ENCODE measurements at places on chromosomes 13 and 19. TPM values are rescaled to one million over a fixed set of nuclear protein-coding genes. Genes with fewer than 3 reads are reported as not detected.

FBXO17 gene
- total RNA-seq, result 21.3 TPM

TMPRSS9 gene
- 2.5 TPM for total RNA-seq

DNA sequence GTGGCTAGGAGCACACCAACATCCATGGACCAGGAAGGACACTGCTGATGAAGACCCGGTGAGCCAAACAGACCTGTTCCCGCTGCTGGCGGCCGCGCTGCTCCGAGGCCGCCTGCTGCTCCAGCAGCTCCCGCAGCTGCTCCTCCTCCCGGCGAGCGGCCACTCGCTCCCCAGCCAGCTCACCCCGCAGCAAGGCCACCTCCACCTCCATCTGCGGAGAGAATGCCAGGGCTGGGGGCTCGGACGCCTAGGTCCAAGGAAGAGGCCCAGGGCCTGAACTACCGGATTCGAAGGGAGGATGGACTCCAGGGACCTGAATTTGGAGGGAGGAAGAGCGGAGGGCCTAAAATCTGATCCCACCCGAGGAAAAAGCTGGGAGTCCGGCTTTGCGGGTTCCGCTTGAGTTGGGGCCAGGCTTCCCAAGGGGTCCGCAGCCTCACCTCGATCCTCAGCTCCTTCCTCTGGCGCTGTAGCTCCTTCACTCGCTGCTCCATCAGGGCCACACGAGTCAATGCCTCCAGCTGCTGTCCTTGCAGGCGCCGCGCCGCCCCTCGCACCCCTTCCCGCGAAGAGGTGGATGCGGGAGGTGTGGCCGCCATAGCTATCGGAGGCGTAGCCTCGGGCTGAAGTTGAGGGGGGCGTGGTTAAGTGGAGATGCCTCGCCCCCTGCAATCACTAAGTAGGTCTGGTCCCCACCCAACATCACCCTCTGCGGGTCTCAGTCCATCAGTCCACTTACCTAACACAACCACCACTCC lies 2.7 kb downstream of the PHLDB3 start:
- DNase-seq, result no peak
- no peak overlapping the region for H3K4me3 ChIP-seq
- H3K27ac ChIP-seq, result no peak overlapping the region
- no peaks in the 10 kb centered on the region for H3K27me3 ChIP-seq
- H3K4me1 ChIP-seq, result peaks cover 17% of the 10 kb centered on the region
- no peaks in the 10 kb centered on the region for H3K36me3 ChIP-seq

ZNF600 gene
- 2.1 TPM for total RNA-seq

DNA sequence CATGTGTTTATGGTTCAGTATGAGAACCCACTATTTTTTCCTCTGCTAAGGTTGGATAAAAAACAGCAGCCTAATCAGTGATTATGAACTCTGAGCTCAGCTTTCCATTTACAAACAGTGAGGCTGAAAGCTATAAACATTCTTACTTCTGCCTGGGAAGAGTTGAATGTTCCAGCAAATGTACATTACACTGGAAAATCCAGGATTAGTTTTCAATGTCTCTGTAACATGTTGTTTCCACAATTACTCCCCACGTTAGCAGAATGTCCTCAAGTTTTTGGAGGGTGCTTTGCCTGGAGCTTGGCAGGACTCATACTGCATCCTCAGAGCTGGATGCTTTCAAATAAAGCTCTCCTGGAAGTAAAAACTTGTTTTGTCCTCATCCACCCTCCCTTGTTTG lies 150.4 kb downstream of the POSTN start:
- H3K4me3 ChIP-seq, result no peak overlapping the region
- no peaks in the 10 kb centered on the region for H3K36me3 ChIP-seq
- no peaks in the 10 kb centered on the region for H3K4me1 ChIP-seq
- H3K27me3 ChIP-seq, result no peaks in the 10 kb centered on the region

- no peaks in the 10 kb centered on the region for H3K27me3 ChIP-seq
- no peaks in the 10 kb centered on the region for H3K36me3 ChIP-seq
- no peak overlapping the region for H3K4me3 ChIP-seq
- DNase-seq, result no peak
- no peaks in the 10 kb centered on the region for H3K4me1 ChIP-seq
- H3K27ac ChIP-seq, result no peak overlapping the region
These were observed 457.1 kb downstream of the KLF12 start for GRCh38 chr13:73677048-73677601.

GRCh38 chr19:35031072-35031881 lies 1.0 kb downstream of the SCN1B start:
- no peak overlapping the region for H3K27ac ChIP-seq
- peaks cover 11% of the 10 kb centered on the region for H3K4me1 ChIP-seq
- peaks cover 1% of the 10 kb centered on the region for H3K36me3 ChIP-seq
- no peak for DNase-seq

OR7A5 gene
- not detected for total RNA-seq

DNA sequence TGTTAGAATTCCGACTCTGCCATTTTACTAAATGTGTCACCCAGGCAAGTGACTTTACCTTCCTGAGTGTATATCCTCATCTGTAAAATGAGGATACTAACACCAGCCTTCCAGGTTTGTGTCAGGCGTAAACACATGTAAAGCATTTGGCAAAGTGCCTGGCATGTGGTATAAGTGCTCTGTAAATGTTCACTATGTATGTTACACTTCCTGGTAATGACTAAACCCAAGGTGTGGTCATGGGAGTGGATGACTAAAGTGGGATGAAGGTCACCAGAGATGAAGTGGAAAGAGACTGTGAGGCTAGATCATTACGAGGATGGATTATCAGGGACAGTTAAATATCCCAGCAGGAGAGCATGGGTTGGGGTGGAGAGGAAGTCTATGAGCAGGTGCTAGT lies 25.6 kb downstream of the DEDD2 start:
- H3K27me3 ChIP-seq, result no peaks in the 10 kb centered on the region
- no peak for DNase-seq
- no peak overlapping the region for H3K4me3 ChIP-seq

DNA sequence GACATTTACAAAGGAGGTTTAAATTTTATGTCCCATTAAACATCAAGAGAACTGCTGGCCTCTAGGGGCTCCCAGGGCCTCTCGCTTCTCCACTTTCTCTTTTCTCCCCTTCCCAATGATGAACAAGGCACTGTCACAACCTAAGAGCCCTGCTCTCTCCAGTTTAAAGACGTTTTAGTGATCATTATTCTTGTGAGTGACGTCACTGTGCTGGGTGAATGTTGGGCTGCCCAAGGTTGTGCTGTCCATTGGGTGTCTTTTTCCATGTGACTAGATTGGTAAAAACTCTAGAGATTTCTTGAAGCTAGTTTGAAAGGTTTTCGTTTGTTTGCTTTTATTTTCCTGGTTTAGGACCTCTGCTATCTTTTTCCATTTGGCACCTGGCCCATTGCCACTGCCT lies 602.6 kb downstream of the PCDH9 start:
- H3K4me3 ChIP-seq, result no peak overlapping the region
- H3K27ac ChIP-seq, result no peak overlapping the region
- H3K27me3 ChIP-seq, result no peaks in the 10 kb centered on the region
- H3K36me3 ChIP-seq, result no peaks in the 10 kb centered on the region
- no peak for DNase-seq
- H3K4me1 ChIP-seq, result no peaks in the 10 kb centered on the region

ZSCAN4 gene
- total RNA-seq, result not detected

- DNase-seq, result no peak
- no peak overlapping the region for H3K4me3 ChIP-seq
- no peaks in the 10 kb centered on the region for H3K27me3 ChIP-seq
- H3K4me1 ChIP-seq, result no peaks in the 10 kb centered on the region
These were observed 58.4 kb downstream of the COL4A1 start for GRCh38 chr13:110248449-110249143.

GRCh38 chr19:46503848-46504453 lies 8.3 kb upstream of the PNMA8B start:
- no peak overlapping the region for H3K27ac ChIP-seq
- no peaks in the 10 kb centered on the region for H3K36me3 ChIP-seq
- DNase-seq, result no peak
- H3K4me3 ChIP-seq, result no peak overlapping the region

GRCh38 chr19:10291554-10292205 lies 1.9 kb downstream of the ICAM5 start:
- H3K27me3 ChIP-seq, result peaks cover 11% of the 10 kb centered on the region
- no peak for DNase-seq
- no peaks in the 10 kb centered on the region for H3K36me3 ChIP-seq

ATP8B3 gene
- 0.50 TPM for total RNA-seq

GRCh38 chr13:25143706-25144105 lies 28.4 kb downstream of the AMER2 start:
- H3K27me3 ChIP-seq, result peaks cover 3% of the 10 kb centered on the region
- DNase-seq, result no peak
- no peaks in the 10 kb centered on the region for H3K4me1 ChIP-seq
- no peaks in the 10 kb centered on the region for H3K36me3 ChIP-seq
- no peak overlapping the region for H3K4me3 ChIP-seq
- no peak overlapping the region for H3K27ac ChIP-seq

DNA sequence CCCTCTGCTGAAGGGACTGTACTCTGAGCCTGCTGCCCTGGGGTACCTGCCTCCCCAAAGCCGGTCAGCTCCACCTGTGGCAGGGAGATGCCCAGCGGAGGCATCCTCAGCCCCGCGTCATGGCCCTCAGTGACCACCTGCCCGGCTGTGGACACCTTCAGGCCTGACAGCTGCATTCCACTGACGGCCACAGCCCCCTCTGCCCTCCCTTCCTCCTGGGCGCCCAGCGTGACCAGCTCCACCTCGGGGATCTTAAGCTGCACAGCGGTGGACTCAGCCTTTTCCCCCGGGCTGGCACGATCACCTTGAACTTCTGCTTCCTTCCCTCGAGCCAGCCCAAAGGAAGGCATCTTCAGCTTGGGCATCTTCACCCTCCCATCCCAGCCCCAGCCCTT lies 4.8 kb upstream of the HIPK4 start:
- H3K27ac ChIP-seq, result no peak overlapping the region
- H3K27me3 ChIP-seq, result no peaks in the 10 kb centered on the region
- DNase-seq, result no peak
- H3K36me3 ChIP-seq, result no peaks in the 10 kb centered on the region

DNA sequence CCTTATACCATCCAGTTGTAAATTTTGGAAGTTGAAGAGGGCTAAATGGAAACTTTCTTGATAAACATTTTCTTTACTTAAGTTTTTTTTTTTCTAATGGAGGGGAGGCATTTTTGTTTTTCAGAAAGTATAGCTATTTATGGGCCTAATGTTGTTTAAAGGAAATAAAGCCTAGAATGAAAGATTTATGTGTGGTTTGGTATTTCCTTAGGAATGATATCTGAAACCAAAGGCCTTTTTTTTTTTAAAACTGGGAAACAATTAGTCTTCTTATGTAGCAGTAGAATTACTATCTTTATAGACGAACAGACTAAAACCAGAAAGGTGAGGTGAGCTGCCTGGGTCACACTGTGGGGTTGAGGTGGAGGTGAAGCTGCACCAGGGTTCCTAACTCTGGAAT lies 80.1 kb downstream of the ESD start:
- H3K36me3 ChIP-seq, result peaks cover 19% of the 10 kb centered on the region
- no peak overlapping the region for H3K27ac ChIP-seq
- no peaks in the 10 kb centered on the region for H3K27me3 ChIP-seq
- no peak overlapping the region for H3K4me3 ChIP-seq

USHBP1 gene
- 2.6 TPM for total RNA-seq

ZNF100 gene
- total RNA-seq, result 6.1 TPM

- H3K36me3 ChIP-seq, result no peaks in the 10 kb centered on the region
- DNase-seq, result no peak
- H3K4me3 ChIP-seq, result no peak overlapping the region
- no peaks in the 10 kb centered on the region for H3K4me1 ChIP-seq
- H3K27me3 ChIP-seq, result no peaks in the 10 kb centered on the region
These were observed 1003.7 kb downstream of the SLITRK1 start for GRCh38 chr13:82878536-82878935.

GRCh38 chr13:110242615-110243014 lies 64.3 kb downstream of the COL4A1 start:
- no peaks in the 10 kb centered on the region for H3K36me3 ChIP-seq
- H3K27ac ChIP-seq, result no peak overlapping the region
- H3K27me3 ChIP-seq, result no peaks in the 10 kb centered on the region
- H3K4me3 ChIP-seq, result no peak overlapping the region

GRCh38 chr13:112868308-112868707 lies 100.7 kb upstream of the MCF2L start:
- no peak overlapping the region for H3K4me3 ChIP-seq
- H3K27me3 ChIP-seq, result no peaks in the 10 kb centered on the region
- H3K27ac ChIP-seq, result no peak overlapping the region
- no peak for DNase-seq

DNA sequence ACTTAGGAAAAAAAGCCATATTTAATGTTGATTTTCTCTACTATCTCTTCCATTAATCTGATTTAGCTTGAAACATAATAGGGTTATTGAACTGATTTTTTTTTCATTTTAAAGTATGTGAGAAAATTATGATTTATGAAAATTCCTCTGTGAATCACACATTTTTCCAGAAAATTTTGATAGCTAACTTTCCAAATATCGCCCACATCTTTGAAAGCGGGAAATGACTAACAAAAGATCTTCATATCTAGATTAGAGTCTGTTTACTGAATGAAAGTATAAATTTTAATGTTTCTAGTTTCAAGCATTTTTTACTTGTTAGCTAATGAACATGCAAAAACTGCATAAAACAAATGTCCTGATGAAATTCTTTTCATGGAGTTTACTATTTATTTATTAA lies 97.4 kb downstream of the POSTN start:
- no peaks in the 10 kb centered on the region for H3K4me1 ChIP-seq
- H3K36me3 ChIP-seq, result no peaks in the 10 kb centered on the region
- no peak for DNase-seq
- H3K27ac ChIP-seq, result no peak overlapping the region
- no peaks in the 10 kb centered on the region for H3K27me3 ChIP-seq

GRCh38 chr19:13054626-13055212 lies 47.9 kb downstream of the LYL1 start:
- H3K36me3 ChIP-seq, result no peaks in the 10 kb centered on the region
- no peaks in the 10 kb centered on the region for H3K27me3 ChIP-seq
- peak overlapping the region; percentile 57 for H3K27ac ChIP-seq
- H3K4me3 ChIP-seq, result no peak overlapping the region

GRCh38 chr13:60426075-60426474 lies 29.1 kb downstream of the TDRD3 start:
- DNase-seq, result no peak
- no peak overlapping the region for H3K4me3 ChIP-seq
- no peak overlapping the region for H3K27ac ChIP-seq

GRCh38 chr13:46982856-46983582 lies 86.2 kb upstream of the HTR2A start:
- H3K36me3 ChIP-seq, result no peaks in the 10 kb centered on the region
- no peaks in the 10 kb centered on the region for H3K27me3 ChIP-seq
- no peak for DNase-seq
- no peak overlapping the region for H3K27ac ChIP-seq
- H3K4me1 ChIP-seq, result no peaks in the 10 kb centered on the region

DNA sequence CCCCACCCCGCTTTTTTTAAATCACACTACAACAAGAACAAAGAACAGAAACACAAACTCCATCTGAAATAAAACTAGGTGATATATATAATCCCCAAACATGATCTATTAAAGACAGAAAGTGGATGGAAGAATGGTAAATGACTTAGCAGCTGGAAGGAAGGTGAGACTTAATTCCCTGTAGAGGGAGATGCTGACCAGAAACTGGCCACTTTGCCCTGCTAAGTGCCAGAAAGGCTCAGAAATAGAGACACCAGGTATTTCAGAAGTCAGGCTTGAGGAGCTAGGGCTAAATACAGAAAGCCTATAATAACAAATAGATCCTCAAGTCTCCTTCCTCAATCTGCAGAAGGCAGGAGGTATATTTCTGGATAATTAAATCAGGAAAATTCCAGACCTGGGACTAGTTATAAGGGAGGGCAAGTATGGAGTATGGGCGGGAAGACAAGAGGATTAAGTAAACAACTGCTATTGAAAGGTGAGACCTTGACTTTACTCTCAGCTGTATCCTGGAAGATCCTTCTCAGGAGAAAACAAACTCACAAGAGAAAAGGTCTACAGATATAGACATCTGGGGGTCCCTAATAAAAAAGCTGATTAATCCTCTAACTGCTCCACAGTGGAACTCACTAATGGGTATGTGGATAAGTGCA lies 32.2 kb downstream of the MTRF1 start:
- no peak overlapping the region for H3K4me3 ChIP-seq
- H3K4me1 ChIP-seq, result peaks cover 9% of the 10 kb centered on the region
- no peak overlapping the region for H3K27ac ChIP-seq
- no peaks in the 10 kb centered on the region for H3K27me3 ChIP-seq
- H3K36me3 ChIP-seq, result peaks cover 3% of the 10 kb centered on the region
